ENCODE measurements at places on chromosomes 1 and 21. TPM values are rescaled to one million over a fixed set of nuclear protein-coding genes. Genes with fewer than 3 reads are reported as not detected.

DNA sequence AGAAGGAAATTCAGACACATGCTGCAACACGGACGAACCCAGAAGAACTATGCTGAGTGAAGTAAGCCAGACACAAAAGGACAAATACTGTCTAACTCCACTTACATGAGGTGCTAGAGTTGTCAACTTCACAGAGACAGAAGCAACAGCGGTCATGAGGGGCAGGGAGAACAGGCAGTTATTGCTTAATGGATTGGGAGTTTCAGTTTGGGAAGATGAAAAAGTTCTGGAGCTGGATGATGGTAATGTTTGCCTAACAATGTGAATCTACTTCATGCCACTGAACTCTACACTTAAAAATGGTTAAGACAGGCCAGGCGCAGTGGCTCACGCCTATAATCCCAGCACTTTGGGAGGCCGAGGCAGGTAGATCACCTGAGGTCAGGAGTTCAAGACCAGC, 12.1 kb downstream of the PARP1 start:
- no peak for DNase-seq
- H3K27ac ChIP-seq: no peak overlapping the region
- no peaks in the 10 kb centered on the region for H3K27me3 ChIP-seq
- no peak overlapping the region for H3K4me3 ChIP-seq

SPRR2B gene
- total RNA-seq: not detected

DNA sequence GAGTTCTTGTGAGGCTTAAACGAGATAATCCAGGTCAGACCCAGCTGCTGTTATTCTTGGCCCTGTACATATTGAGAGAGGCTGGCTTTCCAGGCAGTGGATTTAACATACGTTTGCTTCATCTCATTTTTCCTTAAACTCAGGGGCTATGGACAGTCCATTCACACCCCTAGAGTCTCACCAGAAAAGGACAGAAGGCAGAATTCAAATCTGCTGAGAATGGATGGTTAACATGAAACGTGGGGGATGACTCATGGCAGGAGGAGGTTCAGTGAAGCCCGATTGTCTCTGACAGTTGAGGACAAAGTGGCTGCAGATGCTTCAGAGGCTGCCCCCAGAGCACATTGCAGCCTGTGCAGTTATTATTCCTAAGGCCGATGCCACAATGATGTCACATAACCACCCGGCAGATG, 39.5 kb downstream of the TGFB2 start:
- peaks cover 19% of the 10 kb centered on the region for H3K4me1 ChIP-seq
- H3K27ac ChIP-seq: no peak overlapping the region
- no peaks in the 10 kb centered on the region for H3K27me3 ChIP-seq
- no peaks in the 10 kb centered on the region for H3K36me3 ChIP-seq
- no peak for DNase-seq

GJC2 gene
- 6.9 TPM for total RNA-seq

IL10 gene
- total RNA-seq: 0.67 TPM

HSD3B1 gene
- total RNA-seq: not detected

ETV3L gene
- not detected for total RNA-seq

- no peak for DNase-seq
- H3K27me3 ChIP-seq: no peaks in the 10 kb centered on the region
- no peaks in the 10 kb centered on the region for H3K4me1 ChIP-seq
These were observed 40.2 kb downstream of the DHCR24 start for GRCh38 chr1:54846716-54847284.

- peak overlapping the region; percentile 58 for H3K27ac ChIP-seq
- H3K36me3 ChIP-seq: no peaks in the 10 kb centered on the region
- DNase-seq: no peak
- H3K4me1 ChIP-seq: no peaks in the 10 kb centered on the region
These were observed 92.3 kb upstream of the NFIA start for GRCh38 chr1:60989749-60990713.

DNA sequence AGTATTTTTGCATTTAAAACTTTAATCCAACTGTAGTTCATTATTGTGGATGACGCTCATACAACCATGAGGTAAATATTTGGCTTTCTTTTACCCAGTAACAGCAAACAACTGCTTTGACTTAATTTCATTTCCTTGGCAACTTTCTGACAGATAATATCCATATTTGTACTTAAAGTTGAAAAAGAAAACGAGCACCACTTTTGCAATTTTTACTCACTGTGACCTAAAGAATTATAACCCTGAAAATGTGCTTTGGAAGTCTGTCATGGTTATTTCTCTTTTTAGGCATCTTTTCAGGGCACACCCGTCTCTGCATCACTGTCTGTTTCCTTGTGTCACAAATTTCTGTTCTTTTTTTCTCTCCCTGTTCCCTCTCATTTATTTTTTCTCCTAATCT, 918 bp upstream of the CD2 start:
- H3K4me3 ChIP-seq: no peak overlapping the region
- H3K27me3 ChIP-seq: no peaks in the 10 kb centered on the region
- H3K36me3 ChIP-seq: no peaks in the 10 kb centered on the region
- H3K27ac ChIP-seq: peak overlapping the region; percentile 14
- DNase-seq: no peak

RPS27 gene
- total RNA-seq: 1,693 TPM

CFHR2 gene
- not detected for total RNA-seq

VHLL gene
- not detected for total RNA-seq

DNA sequence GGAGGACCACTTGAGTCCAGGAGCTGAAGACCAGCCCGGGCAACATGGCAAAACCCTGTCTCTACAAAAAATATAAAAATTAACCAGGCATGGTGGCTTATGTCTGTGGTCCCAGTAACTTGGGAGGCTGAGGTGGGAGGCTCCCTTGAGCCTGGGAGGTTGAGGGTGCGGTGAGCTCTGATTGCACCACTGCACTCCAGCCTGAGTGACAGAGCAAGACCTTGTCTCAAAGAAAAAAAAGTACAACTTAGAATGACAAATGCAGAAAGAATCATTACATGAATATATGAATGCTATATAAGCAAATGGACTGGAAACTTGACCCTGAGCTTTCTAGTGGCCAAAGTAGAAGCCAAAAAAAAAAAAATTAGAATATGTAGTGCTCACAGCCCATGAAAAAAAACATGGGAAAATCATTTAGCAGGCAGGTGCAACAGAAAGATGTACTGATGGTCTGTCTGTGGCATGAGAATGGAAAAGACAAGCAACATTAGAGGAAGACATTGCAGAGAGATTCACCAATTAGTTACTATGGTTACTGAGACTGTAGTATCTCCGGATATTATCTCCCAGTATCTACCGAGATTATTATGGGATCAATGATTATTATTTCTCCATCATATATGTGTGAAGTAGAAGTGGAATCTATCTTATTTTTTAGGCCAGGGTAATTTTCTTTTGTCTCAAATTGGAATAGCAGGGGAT, 19.2 kb downstream of the ELAPOR1 start:
- no peaks in the 10 kb centered on the region for H3K36me3 ChIP-seq
- H3K4me3 ChIP-seq: no peak overlapping the region
- no peaks in the 10 kb centered on the region for H3K27me3 ChIP-seq
- H3K27ac ChIP-seq: no peak overlapping the region

GRCh38 chr21:32131960-32132359, 146.9 kb downstream of the MIS18A start:
- no peaks in the 10 kb centered on the region for H3K36me3 ChIP-seq
- H3K27me3 ChIP-seq: no peaks in the 10 kb centered on the region
- no peak for DNase-seq
- no peak overlapping the region for H3K27ac ChIP-seq
- no peak overlapping the region for H3K4me3 ChIP-seq

- H3K36me3 ChIP-seq: no peaks in the 10 kb centered on the region
- H3K27me3 ChIP-seq: peaks cover 26% of the 10 kb centered on the region
- H3K4me1 ChIP-seq: peaks cover 10% of the 10 kb centered on the region
These were observed 42.1 kb upstream of the CASZ1 start for GRCh38 chr1:10838541-10838940.

DNA sequence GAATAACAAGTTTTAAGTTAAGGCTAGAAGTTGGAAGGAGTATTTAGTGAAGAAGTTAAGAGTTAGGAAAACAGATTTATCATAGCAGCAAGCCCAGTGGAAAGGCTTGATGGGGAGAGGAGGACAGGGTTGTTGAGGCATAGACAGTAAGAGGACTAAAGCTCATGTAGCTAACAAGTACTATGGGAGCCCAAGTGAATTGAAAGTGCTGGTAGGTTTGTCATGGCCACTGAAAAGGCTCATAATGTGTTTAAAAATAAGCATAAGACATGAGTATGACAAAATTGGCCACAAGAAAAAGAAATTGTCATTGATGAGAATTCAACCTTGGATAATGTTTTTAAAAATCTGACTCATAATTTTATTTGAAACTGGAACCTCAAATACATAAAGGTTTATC, 49.2 kb upstream of the CRB1 start:
- no peak overlapping the region for H3K4me3 ChIP-seq
- no peak overlapping the region for H3K27ac ChIP-seq
- H3K27me3 ChIP-seq: no peaks in the 10 kb centered on the region
- DNase-seq: no peak
- no peaks in the 10 kb centered on the region for H3K4me1 ChIP-seq
- H3K36me3 ChIP-seq: no peaks in the 10 kb centered on the region

VANGL1 gene
- 10.4 TPM for total RNA-seq

RGS18 gene
- 9.1 TPM for total RNA-seq

DNA sequence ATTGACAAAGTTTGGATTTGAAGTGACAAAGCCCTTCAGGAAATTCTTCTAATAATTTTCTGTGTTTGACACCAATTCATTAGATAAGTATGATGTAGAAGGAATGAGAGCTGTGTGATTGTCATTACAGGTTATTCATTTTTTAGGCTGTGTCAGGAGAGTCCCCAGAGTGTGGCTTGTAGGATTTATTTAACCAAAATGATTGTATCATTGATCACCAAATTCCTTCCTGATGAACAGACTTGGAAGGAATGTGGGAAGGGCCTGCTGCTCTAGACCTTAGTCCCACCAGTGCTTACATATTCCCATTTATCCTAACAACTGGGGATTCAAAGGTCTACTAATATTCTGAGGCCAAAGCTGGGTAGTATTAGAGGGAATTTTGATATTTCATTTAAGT, 383.3 kb upstream of the KAZN start:
- H3K4me3 ChIP-seq: no peak overlapping the region
- H3K27ac ChIP-seq: no peak overlapping the region
- no peaks in the 10 kb centered on the region for H3K36me3 ChIP-seq
- no peaks in the 10 kb centered on the region for H3K4me1 ChIP-seq
- no peaks in the 10 kb centered on the region for H3K27me3 ChIP-seq

DMBX1 gene
- total RNA-seq: not detected

DNA sequence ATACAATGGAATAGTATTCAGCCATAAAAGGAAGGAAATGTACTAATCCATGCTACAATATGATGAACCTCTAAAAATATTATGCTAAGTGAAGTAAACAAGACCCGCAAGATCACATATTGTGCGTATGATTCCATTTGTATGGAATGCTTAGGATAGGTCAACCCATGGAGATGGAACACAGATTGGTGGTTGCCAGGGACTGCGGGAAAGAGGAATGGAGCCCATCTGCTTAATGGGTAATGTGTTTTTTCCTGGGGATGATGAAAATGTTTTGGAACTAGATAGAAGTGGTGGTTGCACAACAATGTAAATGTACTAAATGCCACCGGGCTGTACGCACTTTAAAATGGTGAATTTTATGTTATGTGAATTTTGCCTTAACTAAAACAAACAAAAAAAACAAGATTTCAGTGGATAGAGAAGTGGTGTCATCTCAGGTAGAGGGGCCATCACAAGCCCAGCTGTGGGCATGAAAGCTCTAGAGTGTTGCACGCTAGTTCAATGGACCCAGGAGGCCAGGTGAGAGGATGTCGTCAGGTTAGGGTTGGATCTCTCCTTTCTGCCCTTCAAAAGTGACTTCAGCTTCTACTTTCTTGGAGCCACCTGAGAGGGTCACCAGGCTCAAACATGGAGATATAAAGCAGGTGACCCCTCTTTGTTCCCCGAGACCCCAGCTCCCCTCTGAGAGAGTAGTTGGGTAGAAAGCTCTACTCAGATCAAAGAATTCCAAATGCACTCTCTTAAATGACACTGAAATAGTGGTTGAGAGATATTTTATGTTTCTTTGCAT, 2.5 kb downstream of the C1orf115 start:
- no peaks in the 10 kb centered on the region for H3K27me3 ChIP-seq
- no peak overlapping the region for H3K27ac ChIP-seq
- no peak overlapping the region for H3K4me3 ChIP-seq
- DNase-seq: no peak
- peaks cover 13% of the 10 kb centered on the region for H3K4me1 ChIP-seq

DNA sequence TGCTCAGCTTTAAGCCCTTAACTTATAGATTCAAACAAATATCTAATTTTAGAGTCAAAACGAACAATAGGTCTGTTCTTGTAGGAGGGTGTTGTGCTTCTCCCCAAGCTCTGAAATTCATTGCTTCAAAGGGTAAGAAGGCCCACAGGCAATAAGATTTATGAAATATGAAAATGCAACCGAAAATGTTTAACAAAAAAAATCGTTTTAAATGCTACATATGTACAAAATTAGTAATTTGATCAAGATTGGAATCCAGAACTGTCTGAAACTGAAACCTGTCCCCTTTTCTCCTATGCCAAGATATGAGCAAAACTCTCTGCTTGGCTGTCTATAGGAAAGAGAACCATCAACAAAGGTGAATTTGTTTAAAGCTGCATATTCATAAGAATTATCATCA, 534.3 kb downstream of the PLPP3 start:
- no peak overlapping the region for H3K27ac ChIP-seq
- DNase-seq: no peak
- H3K4me3 ChIP-seq: no peak overlapping the region
- no peaks in the 10 kb centered on the region for H3K36me3 ChIP-seq

GRCh38 chr1:7117399-7118281, 332.4 kb downstream of the CAMTA1 start:
- H3K27ac ChIP-seq: no peak overlapping the region
- no peaks in the 10 kb centered on the region for H3K4me1 ChIP-seq
- no peak overlapping the region for H3K4me3 ChIP-seq
- no peak for DNase-seq
- H3K36me3 ChIP-seq: no peaks in the 10 kb centered on the region

TEX38 gene
- not detected for total RNA-seq

DNA sequence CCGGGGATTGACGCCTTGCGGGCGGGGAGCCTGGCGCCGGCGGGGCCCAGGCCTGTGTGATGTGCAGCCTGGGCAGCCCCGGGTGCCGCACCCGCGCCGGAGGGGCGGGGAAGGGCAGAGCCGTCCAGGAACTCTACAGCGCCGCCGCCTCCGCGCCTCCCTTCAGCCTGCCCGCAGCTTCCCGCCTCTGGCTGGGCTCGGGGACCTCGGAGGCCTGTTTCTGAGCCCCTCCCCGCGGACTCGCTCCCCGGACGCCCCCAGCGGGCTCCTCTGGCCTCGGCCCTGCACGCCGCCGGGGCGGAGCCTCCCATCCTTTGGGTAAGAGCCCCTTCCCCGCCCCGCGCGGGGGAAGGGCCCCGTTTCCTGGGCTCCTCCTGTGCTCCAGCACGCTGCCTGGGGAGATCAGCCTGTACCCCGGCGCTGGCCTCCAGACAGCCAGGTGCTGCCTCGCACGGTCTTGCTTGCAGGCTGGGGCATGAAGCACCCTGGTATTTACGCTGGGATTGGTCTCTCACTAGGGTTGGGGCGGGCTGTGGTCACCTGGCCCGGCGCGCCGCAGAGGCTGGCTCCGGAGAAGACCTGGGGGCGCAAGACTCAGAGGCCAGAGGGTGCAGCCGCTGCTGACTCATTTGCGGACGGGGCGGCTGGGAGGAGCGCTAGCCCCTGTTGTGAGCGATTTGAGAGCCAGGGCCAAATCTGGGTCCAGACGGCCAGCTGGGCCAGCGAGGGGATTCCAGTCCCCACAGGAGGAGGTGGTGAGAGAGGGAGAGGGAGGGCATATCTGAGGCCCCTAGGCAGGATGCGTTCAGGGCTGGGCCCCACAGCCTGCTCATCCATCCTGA, 5.7 kb upstream of the ACOT11 start:
- H3K4me3 ChIP-seq: peak overlapping the region; percentile 50
- no peaks in the 10 kb centered on the region for H3K27me3 ChIP-seq
- peak; percentile 82 for DNase-seq
- H3K4me1 ChIP-seq: peaks cover 15% of the 10 kb centered on the region
- H3K36me3 ChIP-seq: no peaks in the 10 kb centered on the region

PINK1 gene
- total RNA-seq: 62.5 TPM
